Right forelimb (tissue), 1 donor: ENCODE measurements at places on chromosomes 1 and 21.

GRCh38 chr1:205470131-205470530 lies 14.3 kb upstream of the BLACAT1 start:
- DNase-seq, result no peak

DNA sequence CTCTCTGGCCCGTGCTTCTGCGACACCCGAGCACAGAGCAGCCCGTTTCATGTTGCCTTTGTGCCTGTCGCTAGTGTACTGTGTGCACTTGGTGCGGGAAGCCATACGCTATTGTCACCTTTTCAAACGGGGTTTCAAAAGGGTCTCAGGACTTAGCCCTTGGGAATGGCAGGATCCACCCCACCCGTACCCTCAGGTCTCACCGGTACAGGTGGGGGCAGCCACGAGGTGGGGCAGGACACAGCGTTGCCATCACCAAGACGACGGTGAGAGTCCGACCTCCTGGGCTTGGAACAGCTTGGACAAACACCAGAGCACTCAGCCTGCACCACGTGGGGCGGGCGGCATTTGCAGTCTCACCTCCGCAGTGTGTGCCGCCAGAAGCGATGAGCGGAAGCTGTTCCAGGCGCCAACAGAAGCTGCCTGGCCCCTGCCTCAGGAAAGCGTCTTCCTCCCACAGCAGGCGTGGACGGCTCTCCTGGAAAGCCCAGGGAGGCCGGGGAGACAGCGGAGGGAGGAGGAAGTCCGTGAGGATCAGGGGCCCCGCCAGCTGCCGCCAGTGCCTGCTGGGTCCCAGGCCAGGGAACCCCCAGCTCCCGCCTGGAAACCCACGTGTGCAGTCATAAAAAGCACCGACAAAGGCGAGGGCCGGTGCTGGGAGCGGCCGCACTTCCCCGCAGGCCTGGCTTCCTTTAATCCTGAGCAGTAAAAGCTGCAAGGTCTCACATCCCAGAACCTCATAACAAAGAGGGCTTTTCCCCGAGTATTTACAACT lies 131.3 kb upstream of the ARHGEF16 start:
- DNase-seq, result no peak

- no peak for DNase-seq
These were observed 838 bp upstream of the IBA57 start for GRCh38 chr1:228164561-228165371.

- no peak for DNase-seq
These were observed 173.5 kb downstream of the ST6GALNAC5 start for GRCh38 chr1:77040826-77041225.

GRCh38 chr1:62103846-62104245 lies 90.8 kb upstream of the L1TD1 start:
- DNase-seq, result no peak

DNA sequence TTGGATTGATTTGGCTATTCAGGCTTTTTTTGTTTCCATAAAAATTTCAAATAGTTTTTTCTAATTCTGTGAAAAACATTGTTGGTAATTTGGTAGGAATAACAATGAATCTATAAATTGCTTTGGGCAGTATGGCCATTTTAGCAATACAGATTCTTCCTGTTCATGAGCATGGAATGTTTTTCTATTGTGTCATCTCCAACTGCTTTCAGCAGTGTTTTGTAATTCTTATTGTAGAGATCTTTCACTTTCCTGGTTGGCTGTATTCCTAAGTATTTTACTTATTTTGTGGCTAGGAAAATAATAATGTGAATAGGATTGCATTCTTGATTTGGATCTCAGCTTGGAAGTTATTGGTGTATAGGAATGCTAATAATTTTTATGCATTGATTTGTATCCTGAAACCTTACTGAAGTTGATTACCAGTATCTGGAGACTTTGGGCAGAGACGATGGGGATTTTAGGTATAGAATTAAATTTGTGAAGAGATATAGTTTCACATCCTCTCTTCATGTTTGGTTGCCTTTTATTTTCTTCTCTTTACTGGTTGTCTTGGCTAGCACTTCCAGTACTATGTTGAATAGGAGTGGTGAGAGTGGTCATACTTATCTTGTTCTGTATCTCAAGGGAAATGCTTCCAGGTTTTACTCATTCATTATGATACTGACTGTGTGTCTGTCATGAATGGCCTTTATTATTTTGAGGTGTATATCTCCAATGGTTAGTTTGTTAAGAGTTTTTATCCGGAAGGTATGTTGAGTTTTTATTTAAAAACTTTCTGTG lies 57.3 kb downstream of the DRAM2 start:
- DNase-seq, result no peak

DNA sequence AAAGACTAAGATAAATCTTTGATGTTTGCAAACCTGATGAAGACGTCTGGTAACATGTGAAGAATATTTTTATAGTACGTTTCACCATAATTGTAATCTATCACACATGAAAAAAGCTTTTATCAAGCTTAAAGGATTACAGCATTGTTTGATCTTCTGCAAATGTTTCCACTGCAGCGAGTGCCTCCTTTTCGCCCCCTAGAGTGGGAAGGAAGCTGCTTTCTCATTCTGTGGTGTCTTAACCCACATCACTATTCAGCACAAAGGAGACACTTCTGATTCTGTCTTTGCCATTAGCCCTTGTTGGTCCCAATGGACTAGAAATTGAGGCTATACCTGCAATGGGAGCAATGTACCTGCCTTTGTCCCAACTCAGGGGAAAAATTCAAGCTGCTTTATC lies 46.0 kb upstream of the IL12RB2 start:
- no peak for DNase-seq

- DNase-seq, result no peak
These were observed 56.7 kb downstream of the MRPL39 start for GRCh38 chr21:25550352-25551120.

GRCh38 chr1:225765982-225766674 lies 11.5 kb upstream of the SRP9 start:
- no peak for DNase-seq

- DNase-seq, result no peak
These were observed 84.9 kb downstream of the CNIH3 start for GRCh38 chr1:224700918-224701531.

DNA sequence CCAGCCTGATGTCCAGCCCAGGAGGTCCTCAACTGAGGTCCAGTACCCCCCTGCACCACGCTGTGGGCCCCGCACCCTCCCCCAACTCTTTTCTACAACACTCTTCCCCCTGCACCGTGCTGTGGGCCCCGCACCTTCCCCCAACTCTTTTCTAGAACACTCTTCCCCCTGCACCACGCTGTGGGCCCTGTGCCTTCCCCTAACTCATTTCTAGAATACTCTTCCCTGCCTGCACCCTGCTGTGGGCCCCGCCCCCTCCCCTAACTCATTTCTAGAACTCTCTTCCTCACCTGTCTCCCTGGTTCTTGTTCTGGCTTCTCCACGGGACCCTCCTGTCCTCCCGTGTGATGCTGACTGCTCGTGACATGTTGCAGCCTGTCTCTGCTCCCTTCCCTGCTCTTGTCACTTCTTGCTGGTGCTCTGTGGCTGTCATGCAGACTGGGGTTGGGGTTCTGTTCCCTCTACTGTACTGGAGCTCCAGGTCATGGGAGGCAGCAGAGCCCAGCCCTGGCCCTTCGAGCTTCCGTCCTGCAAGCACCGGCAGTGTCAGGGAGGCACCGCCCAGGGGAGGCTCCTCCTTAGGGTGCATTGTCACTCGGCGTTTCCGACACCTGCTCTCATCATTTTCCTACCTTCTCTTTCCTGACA lies 160.1 kb upstream of the COL6A1 start:
- no peak for DNase-seq

- no peak for DNase-seq
These were observed 55.3 kb upstream of the GPR37L1 start for GRCh38 chr1:202067188-202067974.

GRCh38 chr21:44436111-44436611 lies 19.1 kb upstream of the LRRC3 start:
- no peak for DNase-seq

- DNase-seq, result no peak
These were observed at the start of gene GJA4 for GRCh38 chr1:34792868-34793727. Gene GJA4, plus strand, starts transcription at chr1:34792999. Its CDS starts 1,215 bp downstream, at chr1:34794214.

DNA sequence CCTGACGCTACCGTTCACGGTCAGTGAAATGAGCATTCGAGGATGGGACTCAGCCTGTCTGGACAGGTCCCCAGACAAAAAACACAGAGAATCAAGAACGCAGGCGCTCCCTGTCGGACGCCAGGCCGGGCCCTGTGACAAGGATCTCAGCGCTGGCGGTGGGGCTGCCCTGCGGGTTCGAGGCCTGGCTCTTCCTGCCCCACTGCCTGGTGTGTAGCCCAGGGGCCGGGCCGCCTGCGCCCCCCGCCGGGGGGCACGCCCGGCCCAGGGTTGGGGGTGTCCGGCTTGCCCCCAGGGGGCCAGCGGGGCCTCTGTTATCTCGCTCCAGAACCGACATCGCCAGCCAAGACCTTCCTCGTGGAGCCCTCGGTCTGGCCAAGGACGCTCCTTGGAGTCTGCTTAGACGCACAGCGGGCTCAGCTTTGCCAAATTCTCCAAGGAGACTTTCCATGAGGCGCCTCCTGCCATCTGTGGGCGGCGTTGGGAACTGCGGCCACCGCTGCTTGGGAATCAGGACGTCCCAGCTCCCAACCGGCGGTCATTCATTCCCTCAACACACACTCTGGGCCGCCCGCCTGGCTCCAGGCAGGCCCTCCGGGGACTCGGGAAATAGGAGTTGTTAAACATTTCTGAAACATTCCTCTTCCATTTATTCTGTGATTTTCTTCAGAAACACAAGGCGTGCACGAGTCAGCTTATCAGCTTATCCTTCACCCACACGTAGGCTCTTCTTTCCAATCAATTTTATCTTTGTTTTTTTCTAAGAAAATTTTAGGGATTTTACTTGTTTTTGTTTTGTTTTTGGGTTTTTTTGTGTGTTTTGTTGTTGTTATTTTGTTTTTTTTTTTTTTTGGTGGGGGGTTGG lies 11.3 kb upstream of the RIPK4 start:
- peak; percentile 90 for DNase-seq

DNA sequence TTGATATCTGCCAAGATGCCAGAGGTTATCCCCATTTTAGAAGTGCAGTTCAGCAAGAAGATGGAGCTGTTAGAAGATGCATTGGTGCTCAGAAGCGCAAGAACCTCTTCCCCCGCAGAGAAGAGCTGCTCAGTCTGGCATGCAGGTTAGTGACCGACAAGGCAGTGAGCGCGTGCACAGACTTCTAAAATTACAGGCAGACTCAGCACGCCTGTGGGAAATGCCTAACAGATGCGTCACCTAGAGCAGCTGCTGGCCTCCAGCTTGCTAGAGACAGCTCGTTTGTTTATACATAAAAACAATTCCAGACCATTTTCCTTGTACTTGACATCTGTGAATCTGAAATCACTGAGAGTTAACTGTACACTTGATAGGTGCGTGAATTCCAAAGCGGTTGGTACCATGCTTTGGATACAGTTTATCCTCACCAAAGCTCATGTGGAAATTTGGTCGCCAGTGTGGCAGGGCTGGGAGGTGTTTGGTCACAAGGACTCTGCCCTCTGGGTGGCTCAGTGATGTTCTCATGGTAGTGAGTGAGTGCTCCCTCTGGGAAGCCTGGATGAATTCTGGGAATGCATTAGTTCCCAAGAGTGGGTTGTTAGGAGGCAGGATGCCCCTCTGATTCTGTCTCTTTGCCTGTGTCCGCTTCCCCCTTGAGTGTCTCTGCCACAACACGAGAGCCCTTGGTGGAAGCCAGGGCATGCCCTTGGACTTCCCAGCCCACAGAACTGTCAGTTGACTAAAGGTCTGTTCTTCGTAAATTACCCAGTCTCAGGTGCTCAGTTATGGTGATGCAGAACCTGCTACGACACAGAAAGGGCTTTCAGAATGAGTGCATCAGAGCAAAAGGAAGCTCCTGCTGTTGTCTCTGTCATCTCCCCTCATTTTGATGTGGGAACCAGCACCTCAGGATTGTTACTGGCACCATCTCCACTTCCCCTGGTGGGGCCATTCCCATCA lies 24.4 kb downstream of the SNAP47 start:
- DNase-seq, result peak; percentile 76

DNA sequence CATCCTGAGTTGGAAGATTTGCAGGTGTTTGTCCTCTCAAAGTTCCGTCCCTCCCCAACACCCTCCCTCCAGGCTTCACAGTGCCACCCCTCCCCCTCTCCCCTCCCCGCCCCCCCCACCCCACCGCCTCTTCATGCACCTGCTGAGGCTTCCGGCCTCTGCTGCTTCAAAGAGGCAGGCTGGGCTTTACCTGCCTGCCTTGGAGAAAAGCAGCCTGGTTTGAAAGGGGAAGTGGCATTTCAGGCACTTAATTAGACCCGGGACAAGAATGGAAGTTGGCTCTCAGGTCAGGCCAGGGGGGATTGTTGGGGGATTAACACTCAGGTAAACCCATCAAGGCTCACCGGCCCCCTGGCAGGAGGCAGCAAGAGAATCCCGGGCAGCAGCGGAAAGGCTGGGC lies 21.1 kb downstream of the PAX7 start:
- no peak for DNase-seq

- no peak for DNase-seq
These were observed 9.4 kb downstream of the IVL start for GRCh38 chr1:152917794-152918193.
